ENCODE measurements at places on chromosomes 1 and 21.

DNA sequence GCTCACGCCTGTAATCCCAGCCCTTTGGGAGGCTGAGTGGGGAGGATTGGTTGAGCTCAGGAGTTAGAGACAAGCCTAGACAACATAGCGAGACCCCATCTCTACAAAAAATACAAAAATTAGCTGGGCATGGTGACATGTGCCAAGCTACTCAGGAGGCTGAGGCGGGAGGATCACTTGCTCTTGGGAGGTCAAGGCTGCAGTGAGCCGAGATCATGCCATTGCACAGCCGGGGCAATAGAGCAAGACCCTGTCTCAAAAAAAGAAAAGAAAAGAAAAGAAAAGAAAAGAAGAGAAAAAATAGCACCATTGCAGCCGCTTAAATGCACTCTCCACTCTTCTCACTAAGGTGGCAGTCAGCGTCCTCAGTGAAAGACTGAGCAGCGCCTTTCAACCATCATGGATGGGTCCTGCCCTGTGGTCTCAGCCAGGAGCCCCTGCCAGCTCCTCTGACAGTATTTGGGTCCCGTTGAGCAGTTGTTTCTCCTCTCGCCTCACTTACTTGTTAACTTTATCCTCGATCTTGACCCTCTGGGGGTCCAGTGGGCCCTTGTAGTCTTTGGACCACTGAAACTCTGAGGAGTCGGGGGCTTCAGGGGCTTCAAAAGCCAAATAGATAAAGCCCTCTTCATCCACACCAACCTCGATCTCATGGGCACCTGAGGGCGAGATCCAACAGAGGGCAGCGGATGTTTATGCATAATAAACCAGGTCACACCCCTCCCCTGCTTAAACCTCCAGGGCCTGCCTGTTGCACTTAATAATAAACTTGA lies 36.9 kb downstream of the MYOM3 start:
- DNase-seq: no peak

DNA sequence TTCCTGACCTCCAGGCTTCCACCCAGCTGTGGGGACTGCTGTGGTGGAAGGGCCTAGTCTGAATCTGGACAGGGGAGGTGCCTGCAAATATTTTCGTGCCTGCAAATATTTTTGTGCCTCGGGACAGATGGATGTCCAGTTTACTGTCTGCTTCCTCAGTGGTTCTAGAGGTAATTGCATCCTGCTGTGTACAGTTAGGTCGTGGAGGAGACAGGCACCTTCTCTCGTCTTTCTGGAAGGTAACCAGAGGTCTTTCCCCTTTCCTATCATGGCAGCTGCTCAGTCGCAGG lies 53.8 kb upstream of the TINAGL1 start:
- DNase-seq: no peak

DNA sequence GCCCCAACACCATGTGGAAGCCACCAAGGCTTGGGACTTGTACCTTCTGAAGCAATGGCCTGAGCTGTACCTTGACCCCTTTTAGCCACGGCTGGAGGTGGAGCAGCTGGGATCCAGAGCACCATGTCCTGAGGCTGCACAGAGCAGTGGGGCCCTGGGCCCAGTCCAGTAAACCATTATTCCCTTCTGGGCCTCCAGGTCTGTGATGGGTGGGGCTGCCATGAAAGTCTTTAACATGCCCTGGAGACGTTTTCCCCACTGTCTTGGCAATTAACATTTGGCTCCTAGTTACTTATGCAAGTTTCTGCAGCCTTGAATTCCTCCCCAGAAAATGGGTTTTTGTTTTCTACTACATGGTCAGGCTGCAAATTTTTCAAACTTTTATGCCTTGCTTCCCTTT lies 323.7 kb upstream of the ZP4 start:
- DNase-seq: no peak

DNA sequence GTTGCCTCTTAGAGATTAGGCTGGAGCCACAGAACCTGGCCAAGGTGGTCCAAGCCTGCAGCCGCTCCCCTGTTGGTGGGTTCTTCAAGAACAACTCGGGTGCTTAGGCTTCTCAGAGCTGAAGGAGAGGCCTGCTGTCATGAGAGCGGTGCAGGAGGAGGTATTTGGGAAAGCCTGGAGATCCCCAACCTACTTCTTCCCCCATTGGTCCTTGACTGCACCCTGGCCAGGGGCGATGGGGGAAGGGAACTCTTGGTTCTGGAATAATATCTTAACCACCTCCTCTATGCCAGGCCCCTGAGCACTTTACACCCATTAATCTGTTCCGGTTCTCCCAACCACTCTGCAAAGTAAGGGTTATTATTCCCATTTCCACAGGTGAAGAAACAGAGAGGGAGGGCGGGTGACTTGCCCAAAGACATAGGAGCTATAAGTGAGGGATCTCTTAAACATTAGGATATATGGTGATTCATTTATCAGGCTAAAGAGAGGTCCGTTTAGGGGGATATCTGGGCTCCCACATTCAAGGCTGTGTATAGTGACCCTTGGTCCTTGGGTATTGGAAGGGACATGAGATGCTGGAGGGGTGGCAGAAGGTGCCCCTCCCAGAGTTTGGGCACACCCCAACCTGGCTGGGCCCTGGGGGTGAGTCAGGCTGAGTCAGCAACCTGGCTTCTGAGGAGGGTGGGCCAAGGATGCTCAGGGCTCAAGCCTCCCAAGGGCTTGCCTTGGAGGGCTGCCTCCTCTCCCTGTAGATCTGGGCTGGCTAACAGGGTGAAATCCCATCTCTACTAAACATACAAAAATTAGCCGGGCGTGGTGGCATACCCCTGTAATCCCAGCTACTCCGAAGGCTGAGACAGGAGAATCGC lies 5.2 kb downstream of the TRNP1 start:
- DNase-seq: no peak

GRCh38 chr1:44805311-44806024 lies 1.7 kb downstream of the DYNLT4 start:
- DNase-seq: no peak

DNA sequence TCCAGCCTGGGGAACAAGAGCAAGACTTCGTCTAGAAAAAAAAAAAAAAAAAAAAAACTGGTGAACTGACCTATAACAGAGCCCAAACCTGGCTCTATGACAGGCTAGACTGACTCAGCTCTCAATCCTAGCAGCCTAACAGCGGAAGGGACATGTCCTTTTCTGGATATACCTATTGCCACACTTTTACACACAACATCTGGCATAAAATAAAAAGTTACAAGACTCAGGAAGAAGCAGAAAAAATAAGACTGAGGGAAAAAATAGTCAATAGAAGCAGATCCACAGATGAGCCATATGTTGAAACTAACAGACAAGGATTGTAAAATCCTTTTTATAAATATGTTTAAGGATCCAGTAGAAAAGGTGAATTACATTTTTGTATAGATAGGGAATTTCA lies 57.5 kb upstream of the IPO9 start:
- DNase-seq: no peak

DNA sequence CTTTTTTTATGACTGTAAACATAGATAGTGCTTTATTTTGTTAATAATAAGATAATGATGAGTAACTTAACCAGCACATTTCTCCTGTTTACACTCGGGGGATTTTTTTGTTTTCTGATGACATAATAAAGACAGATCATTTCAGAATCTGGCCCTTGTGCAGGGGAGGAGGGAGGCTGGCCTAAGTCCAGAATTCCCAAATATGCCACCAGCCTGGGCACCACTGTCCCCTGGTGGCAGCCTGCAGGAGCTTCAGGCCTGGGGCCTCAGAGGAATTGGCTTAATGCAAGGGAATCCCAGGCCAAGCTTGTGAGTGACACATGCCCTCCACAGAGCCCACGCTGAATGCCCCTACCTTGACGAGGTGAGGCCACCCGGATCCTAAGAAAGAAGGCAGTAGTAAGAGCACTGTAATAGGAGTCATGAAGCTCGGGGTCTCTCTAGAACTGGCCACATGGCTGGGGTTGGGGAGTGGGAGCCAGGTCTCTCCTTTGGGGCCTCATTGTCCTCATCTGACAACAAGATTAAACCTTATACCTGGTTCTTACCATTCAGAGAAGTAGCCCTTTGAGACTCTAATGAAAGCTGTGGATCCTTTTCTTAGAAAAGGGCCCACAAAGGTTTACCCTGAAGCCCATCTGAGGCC lies 24.1 kb downstream of the ETNK2 start:
- DNase-seq: no peak

DNA sequence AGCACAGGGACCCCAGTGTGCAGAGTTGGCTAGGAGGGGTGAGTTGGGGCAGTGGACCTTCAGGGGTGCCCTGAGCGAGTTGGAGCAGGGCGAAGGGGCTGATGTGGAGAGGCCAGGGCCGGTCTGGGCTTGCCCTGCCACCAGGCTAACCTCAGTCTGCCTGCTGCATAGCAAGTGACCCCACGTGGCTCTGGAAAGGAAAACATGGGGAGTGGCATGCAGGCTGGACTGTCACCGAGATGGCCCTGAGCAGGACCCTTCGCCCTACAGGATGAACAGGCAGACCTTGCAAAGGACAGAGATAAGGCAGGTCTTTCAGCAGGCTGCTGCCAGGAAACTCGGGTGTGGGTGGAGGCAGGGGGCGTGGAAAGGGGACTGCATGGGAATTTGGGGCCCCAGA lies 51.5 kb downstream of the FOXO6 start:
- no peak for DNase-seq

- DNase-seq: no peak
Observed at GRCh38 chr21:23886828-23887724, 1720.2 kb downstream of the MRPL39 start.

DNA sequence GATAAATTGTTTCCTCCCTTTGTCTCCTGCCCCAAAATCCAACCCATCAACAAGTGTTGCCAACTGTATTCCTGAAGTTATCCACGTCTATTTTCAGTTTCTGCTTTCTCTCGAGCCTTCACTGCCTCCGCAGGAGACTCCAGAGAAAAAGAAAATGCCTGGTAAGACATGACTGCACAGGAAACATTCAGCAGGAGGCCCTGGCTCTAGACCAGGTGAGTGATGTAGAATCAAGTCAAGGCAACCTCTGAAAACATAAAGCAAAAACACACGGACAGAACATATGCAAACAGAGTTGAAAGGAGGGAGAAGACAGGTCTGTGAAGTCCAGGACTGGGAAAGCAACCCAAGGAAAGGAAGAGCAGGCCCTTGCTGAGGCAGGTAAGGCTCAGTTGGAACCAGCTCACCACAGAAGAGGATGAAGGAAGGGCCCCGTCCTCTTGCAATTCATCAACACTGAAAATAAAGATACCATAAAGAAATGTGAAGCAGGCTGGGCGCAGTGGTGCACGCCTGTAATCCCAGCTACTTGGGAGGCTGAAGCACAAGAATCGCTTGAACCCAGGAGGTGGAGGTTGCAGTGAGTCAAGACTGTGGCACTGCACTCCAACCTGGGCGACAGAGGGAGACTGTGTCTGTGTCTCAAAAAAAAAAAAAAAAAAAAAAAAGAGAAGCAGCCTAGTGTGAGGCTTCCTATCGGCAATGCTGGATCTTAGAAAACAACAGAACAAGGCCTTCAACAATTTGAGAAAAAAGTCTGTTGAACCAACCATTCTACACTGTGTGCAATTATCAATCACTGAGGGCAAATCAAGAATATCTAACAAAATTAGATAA lies 8.8 kb downstream of the NOL9 start:
- no peak for DNase-seq

DNA sequence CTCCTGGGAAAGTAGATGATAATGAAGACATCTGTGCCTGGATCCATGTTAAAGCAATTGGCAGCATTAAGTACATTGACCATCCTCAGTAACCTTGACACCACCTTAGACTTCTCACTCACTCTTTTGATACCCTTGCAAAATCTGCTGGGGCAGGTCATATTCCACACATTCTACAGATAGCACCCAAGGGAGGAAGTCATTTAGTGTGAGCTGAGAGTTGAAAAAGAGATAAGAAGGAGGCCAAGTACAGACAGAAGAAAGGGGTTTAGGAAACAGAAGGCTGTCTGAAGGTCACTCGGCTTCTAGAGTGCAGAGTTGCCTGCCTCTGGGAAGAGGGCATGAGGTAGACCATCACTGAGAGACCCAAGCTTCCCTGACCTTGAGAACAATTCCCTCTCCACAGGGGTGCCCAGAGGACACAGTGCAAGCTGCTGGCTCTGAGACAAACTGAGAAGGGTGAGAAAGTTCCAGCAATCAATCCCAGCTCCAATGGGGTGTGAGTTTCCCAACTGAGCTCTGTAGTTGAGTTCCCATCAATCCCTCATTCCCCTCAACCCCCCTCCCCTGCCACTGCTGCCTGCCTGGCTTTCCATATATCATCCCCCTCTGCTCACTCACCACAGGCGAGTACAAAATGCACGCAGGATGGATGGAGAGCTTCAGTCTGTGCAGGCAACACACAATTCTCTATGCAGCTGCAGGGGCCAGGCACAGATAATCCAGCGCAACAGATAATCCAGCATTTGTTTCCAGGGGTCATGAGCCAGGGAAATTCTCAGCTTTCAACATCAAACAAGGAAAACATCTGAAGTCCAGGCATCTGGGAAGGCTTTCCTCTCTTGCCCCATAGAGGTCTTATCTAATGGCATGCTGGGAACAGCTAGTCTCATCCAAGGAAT lies 7.4 kb upstream of the MOB3C start:
- DNase-seq: no peak

GRCh38 chr1:220717800-220718640 lies 27.9 kb downstream of the C1orf115 start:
- no peak for DNase-seq

DNA sequence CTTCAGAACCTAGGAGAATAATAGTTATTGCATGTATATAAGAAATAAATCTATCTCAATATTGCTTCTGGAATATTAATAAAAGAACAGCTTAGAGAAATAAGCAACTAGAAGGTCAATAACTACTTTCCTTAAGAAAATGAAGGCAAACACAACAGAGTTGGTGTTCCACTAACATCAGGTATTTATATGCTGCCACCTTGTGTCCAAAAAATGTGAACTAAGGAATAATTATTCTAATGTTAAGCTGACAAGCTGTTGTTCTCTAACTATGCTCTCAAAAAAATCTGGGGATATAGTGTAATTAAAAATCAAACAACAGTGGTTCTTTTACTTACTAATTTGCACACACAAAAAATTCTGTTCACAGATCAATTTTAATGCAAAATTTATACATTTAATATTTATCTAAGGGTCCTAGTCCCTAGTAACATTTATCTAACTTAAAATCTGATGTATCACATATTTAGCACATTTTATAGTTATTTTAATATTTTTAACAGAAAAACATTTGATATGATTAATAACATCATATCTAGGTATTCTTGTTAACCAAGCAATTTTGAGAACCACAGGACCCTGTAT lies 39.6 kb downstream of the UCHL5 start:
- DNase-seq: peak; percentile 4

DNA sequence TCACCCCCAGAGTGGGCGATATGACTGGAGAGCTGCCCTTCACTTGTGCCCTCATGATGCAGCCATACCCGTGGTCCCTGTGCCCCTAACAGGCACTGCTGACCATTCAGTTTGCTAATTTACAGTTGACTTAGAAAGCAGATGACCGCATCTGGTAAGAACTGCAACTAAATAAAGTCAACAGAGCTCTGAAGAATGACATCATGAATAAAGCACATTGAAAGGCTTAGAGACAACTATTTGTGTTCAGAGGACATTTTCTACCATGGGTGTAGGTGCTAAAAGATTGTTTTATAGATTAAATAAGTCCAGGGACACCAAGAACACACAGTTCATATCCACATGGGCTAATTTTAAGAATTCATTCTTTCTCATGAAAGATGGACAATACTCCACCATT lies 65.5 kb downstream of the LPAR3 start:
- DNase-seq: no peak

- DNase-seq: no peak
Observed at GRCh38 chr1:91502672-91503184, 2.1 kb downstream of the CDC7 start.

Data from activated CD4-positive, alpha-beta T cell treated with anti-CD3 and anti-CD28 coated beads for 4 hours (primary cell).